Activated CD4-positive, CD25-positive, alpha-beta regulatory T cell treated with anti-CD3 and anti-CD28 coated beads, Interleukin-2, amount 50 U/mL, for 16 hours (primary cell): ENCODE measurements at places on chromosomes 7 and 10.
A peak's percentile ranks its signal among the peaks of the same experiment; 100 is the strongest.

GRCh38 chr10:5547681-5547930 lies 22.8 kb downstream of the CALML3 start:
- no peak for DNase-seq

GRCh38 chr10:28468707-28469483 lies 64.0 kb upstream of the WAC start:
- DNase-seq = no peak

DNA sequence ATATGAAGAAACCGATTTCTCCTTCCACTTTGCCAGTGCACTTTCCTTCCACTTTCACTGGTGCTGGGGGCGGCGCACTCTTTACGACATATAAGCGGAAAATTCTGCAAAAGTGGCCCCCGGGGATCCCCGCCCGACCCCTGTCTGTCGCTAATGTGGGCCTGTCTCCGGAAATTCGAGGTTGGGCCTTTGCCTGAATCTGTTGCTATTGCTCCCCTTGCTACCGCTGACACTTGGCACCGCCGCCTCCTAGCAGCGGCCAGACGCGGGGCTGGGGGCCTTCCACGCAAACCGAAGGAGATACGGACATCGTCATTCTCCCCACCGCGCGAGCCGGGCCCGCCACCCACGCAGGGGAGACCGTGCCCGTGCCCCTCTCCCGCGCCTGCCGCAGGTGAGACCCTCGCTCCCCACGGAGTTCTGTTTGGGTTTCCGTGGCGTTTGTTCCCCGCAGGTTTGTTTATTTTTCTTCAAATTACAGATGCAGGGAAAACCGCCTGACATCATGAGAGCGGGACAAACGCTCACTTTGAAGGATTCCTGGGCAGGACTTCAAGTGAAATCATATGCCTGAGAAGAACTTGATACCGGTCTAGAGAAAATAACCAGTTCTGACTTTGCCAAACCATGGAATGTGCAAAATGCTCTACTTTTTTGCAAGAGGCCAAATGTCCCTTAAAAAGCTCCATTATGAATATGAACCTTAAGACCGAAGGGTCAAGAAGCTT lies 5.0 kb downstream of the TWIST1 start:
- no peak for DNase-seq

- no peak for DNase-seq
These were observed 39.6 kb upstream of the IKZF1 start for GRCh38 chr7:50264908-50265307.

DNA sequence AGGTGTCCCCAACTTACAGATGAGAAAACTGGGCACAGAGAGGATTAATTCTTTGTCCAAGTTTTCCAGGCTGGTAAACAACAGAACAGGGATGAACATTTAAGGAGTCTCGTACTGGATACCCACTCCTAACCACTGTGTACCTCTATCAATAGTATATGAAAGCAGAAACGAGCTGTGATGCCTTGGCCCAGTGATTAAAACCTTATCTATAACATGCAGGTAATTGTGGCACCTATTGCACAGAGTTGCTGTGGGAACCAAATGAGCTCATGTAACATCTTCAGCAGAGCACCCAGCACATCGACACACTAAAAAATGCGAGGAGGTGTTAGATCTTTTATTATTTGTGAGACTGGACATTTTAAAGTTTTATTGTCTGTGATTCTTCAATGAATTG lies 1.6 kb downstream of the TMEM273 start:
- no peak for DNase-seq

DNA sequence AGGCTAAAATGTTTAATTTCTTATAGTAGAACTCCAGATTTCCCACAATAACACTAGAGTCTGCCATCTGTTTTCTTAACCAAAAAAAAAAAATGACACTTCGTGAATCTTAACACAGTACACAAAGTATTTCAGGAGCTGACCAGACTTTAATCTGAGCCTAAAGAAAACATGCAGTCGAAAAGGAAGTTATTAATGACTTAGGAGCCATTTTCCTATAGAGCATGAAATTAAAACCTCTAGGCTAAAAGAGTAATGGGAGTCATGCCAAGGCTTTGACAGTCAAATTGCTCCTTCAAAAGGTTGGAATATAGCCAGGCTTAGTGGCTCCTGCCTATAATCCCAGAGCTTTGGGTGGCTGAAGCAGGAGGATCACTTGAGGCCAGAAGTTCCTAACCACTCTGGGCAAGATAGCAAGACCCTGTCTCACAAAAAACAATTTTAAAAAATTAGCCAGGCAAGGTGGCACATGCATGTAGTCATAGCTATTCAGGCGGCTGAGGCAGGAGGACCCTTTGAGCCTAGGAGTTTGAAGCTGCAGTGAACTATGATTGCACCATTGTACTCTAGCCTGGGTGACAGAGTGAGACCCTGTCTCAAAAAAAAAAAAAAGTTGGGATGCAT lies 13.6 kb downstream of the MICU1 start:
- no peak for DNase-seq

GRCh38 chr7:73851410-73852338 lies 9.3 kb upstream of the TMEM270 start:
- peak; percentile 11 for DNase-seq

- no peak for DNase-seq
These were observed 208.5 kb upstream of the NRP1 start for GRCh38 chr10:33542752-33543505.

DNA sequence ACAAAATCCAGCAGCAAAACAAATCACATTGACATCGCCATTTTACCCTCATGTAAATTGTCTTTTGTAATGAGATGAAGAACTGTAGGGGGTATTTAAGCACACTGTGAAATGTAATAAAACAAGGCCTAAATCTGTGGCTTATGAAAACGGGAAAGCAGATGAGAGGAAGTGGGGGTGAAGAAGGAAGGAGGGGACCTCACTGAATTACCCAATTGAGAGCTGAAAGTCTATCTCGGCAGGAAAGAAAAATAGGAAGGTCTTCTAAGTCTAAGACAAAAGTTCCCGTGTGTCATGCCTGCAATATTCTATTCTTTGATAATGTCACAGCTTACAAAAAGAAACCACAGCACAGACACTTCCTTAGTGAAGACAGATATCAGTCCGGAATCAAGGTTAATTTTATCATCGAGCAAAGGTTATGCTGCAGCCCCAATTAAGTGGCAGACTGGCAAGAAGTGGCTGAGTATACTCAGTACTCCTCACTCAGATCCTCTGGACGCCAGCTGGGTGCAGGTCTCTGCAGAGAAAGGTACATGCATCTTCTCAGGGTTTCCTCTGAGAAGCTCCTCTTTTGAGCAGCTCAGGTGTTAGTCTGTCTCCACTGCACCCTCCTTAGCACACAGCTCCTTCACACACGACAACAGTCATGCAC lies 239.7 kb downstream of the FANK1 start:
- no peak for DNase-seq

DNA sequence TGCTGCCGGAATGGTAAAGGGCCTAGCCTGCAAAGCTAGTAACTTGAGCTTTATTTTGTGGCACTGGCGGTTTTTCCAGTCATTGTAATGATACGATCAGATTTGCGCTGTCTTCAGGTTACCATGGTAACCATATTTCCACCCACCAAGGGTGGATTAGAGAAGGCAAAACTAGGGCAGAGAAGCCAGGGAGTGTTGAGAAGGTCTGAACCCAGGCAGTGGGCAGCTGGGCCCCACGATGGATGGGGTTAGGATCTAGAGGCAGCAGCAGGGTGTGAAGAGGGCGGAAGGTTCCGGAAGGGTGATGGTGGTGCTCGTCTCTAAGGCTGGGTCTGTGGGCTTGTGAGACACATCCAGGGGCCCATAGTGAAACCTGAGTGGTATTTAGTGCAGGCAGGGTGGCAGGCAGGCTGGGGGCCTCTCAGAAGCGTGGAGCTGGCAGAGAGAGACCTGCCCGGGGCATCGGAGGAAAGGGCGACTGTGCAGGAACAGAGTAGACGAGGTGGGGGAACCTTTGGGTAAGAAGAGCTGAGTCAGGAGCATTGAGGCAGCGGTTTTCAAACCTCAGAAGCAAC lies 87.9 kb upstream of the GTF2I start:
- no peak for DNase-seq

GRCh38 chr10:52004342-52004949 lies 305.1 kb upstream of the CSTF2T start:
- no peak for DNase-seq

- DNase-seq = no peak
These were observed 181.7 kb downstream of the TCF7L2 start for GRCh38 chr10:113131613-113132261.

GRCh38 chr10:36194276-36194675 lies 552.2 kb upstream of the FZD8 start:
- DNase-seq = no peak

DNA sequence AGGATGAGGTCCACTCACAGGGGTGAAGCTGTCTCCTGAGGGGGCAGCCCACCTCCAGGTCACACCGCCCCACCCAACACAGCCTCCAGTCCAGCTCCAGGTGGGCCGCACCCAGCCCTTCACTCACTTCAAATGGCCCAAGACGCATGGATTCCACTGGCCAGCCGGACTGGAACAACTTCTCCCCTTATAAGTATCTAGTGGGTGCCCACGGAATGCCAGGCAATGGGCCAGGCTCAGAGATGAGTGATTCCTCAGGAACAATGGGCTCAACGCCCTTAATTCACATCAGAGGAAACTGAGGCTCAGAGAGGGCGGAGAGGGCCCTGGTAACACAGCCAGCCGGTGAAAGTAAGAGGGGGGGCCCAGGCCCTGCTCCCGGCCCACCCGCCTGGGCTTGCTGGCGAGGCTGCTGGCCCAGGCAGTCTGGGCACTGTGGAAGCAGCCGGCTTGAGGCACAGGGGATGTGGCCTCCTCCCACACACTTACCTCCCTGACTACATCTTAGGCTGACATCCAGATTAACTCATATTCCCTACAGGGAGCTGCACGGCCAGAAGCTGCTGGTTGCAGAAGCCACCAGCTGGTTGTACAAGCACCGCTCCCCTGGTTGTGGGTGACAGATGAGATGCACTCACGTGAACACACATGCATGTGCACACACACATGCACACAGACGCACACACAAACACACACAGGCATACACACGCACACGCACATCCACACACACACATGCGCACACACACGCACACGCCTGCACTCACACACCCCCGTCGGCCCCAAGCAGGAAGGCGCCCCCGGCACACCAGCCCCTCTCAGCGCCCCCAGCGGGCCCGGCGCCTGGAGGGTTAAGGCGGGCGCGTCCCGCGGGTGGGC lies 1.0 kb upstream of the FAM20C start:
- no peak for DNase-seq

DNA sequence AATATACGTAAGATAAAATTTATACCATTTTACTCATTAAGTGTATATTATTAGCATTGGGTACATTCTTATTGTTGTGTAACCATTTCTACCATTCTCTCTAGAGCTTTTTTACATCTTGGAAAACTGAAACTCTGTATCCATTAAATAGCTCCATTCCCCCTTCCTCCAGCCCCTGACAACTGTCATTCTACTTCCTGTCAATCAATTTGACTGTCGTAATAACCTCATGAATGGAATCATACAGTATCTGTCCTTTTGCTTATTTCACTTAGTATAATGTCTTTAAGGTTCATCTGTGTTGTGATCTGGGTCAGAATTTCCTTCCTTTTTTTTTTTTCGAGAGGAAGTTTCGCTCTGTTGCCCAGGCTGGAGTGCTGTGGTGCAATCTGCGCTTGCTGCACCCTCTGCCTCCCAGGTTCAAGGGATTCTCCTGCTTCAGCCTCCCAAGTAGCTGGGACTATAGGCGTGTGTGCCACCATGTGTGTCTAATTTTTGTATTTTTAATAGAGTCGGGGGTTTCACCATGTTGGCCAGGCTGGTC lies 15.6 kb downstream of the ZRANB1 start:
- no peak for DNase-seq

DNA sequence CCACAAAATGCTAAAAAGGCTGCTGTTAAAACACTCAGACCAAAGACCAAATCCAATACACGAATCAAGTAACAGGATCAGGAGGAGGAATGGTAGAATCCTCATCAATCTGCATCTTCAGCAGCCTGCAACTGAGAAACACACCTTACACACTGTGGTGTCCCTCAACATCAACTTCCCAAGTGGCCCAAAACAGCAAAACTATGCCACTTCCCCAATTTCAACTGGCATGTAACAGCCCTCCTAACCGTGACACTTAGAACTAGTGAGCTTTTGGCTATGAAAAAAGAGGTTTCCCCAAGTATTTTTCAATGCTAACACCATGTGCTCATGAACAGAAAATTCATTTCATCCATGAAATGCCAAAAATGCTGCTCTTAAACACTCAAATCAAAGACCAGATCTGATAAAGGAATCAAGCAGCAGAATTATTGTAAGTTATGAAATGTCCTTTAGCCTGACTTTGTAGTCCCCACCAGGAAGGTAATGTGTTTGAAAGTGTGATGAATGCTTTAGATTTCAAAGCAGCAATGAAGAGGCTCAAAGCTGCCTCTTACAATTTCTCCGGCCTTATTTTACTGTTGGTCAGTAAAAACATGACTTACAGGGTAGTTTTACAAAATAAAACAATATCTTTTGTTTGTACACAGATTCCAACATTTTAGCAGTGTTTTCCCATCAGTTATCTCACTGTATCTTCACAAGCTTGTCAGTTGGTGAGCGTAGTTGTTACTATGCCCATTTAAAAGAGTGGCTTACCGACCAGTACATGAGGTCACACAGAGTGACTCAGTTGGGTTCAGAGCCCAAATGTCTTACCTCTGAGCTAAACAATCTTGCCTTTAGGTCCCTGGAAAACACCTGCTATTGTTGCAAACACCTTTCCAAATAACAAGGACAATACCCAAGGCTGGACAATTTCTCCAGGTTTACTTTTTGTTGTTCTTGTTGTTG lies 65.7 kb upstream of the ASAH2 start:
- no peak for DNase-seq

DNA sequence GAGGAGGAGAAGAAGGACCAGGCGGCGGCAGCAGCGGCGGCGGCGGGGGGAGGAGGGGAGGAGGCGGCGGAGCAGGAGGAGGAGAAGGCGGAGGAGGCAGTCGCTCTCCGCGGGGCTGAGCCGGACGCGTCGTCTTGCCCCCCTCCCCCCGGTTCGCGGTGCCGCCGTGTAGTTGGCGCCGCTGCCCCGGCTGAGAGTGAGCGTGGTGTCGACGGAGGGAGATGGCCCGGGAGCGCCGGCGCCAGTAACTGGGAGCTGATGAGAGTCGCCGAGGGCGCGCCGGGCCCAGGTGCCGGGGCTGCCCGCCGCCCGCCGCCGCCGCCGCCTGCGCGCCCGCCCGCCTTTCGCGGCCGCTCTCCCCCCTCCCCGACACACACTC lies 257 bp downstream of the WAC start:
- no peak for DNase-seq

GRCh38 chr10:96618653-96619052 lies 31.8 kb upstream of the TM9SF3 start:
- DNase-seq = no peak

GRCh38 chr7:118572604-118573003 lies 348.1 kb downstream of the ANKRD7 start:
- no peak for DNase-seq

DNA sequence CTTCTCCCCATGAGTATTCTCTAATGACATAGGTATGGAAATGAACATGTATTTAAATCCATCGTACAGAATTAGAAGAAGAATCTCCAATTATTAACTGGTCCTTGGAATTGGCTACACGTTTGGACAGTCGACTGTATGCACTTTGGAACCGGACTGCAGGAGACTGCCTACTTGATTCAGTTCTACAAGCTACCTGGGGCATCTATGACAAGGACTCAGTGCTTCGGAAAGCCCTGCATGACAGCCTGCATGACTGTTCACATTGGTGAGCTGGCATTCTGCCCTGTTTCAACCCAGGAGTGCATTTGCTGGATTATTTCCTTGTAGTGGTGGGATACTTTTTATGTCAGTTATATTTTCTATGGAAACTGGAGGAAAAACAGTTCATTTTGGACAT lies 32.2 kb downstream of the ZRANB1 start:
- no peak for DNase-seq
